Foreskin fibroblast (primary cell): ENCODE measurements at places on chromosomes 16 and 17.

GRCh38 chr17:72711521-72712310 is 380.8 kb downstream of the SLC39A11 start:
- no peak for DNase-seq

DNA sequence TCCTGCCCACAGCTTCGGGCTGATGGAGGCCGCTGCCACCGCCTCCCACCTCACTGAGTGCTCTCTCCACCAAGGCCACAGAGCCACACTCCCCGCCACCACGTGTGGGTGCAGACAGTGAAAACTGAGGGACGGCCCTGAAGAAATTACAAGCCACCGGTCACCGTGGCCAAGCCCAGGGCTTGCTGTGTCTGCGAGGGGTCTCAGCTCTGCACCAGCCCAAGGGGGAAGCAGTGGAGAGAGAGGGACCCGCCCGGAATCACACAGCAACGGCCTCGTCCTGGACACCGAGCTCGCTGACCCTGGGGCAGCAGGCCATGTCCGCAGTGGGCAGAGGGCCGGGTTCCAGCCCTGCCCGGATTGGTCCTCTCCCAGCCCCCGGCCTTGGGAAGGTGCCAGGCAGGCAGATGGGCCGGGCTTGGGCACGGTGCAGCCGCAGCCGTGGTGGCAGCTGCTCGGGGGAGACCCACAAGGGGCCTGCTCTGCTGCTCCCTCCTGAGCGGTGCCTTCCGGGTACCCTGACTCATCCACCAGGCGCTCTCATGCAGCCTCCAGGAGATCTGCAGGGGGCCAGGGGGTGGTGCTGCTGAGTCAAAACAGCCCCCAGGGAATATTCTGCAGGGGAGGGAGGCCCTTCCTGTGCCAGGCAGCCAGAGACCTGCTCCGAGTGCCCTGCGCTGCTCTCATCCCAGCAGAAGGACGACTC is 52.0 kb downstream of the CBFA2T3 start:
- DNase-seq, result peak; percentile 71

- peak; percentile 57 for DNase-seq
These were observed 30.4 kb downstream of the RAI1 start for GRCh38 chr17:17711641-17712162.

- DNase-seq, result no peak
These were observed 18.7 kb downstream of the MYLK3 start for GRCh38 chr16:46729326-46729995.

DNA sequence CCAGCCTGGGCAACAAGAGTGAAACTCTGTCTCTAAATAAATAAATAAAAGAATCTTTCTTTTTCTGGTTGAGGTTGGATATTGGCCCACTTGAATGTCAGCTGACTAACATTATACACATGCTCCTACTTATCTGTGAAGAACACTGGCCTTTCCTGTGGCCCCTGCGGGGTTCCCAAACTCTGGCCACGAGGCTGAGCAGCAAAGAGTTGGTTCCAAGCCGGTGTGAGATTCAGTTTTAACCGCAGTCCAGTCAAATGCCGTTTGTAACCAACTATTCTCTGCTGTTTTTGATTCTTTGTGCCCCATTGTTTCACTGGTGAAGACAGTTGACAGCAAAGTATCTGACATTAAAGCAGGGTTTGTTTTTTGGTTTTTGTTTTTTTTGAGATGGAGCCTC is 11.2 kb downstream of the ETV4 start:
- no peak for DNase-seq

GRCh38 chr16:89089120-89089519 is 4.5 kb upstream of the ACSF3 start:
- DNase-seq, result no peak

GRCh38 chr17:35931794-35932425 is 1.3 kb upstream of the RDM1 start:
- no peak for DNase-seq

GRCh38 chr17:35900280-35900679 is 20.1 kb upstream of the CCL5 start:
- DNase-seq, result no peak

DNA sequence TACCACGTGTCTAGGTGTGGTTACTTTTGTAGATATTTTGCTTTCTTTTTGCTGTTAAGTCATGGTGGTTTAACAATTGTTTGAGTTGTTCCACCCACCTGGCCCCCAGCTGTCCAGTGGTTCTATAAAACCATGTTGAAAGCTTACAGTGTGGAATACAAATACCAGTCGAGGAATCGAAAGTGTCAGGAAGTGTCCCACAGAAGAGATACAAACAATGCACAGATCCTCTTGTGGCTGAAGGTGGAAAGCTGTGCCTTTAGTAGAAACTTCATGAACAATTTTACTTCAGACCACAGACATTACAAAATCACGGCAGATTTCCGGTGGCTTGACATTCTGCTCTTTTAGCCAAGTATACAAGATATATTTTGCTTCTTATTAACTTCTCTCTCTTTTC is 782.4 kb upstream of the SOX9 start:
- DNase-seq, result peak; percentile 62
